ENCODE measurements at places on chromosomes 3 and 15. TPM values are rescaled to one million over a fixed set of nuclear protein-coding genes. Genes with fewer than 3 reads are reported as not detected.
A peak's percentile ranks its signal among the peaks of the same experiment; 100 is the strongest.

GRCh38 chr3:71006810-71007785 is 576.4 kb downstream of the FOXP1 start:
- no peaks in the 10 kb centered on the region for H3K36me3 ChIP-seq
- peaks cover 25% of the 10 kb centered on the region for H3K4me1 ChIP-seq
- H3K27me3 ChIP-seq: no peaks in the 10 kb centered on the region
- H3K27ac ChIP-seq: no peak overlapping the region
- no peak for DNase-seq

DNA sequence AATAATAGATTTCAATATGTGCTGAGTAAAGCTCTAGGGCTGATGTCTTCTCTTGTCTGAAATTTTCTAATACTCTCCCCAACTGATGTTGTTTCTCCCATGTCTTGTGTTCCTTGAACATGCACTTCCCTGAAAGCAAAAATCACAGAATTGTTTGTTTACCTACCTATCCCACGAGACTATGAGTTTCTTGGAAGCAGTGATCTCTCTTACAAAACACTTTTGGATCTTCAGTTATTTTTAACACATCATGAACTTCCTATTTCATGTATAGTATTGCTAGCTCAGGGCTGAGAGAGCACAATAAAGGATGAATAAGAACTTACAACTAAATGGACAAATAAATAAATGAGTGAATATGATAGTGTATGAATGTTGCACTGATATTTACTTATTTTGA is 365.0 kb downstream of the ROBO2 start:
- no peak overlapping the region for H3K27ac ChIP-seq
- no peak for DNase-seq
- no peaks in the 10 kb centered on the region for H3K4me1 ChIP-seq
- no peak overlapping the region for H3K4me3 ChIP-seq

GRCh38 chr3:31065765-31066164 is 171.3 kb upstream of the GADL1 start:
- no peaks in the 10 kb centered on the region for H3K4me1 ChIP-seq
- H3K4me3 ChIP-seq: no peak overlapping the region
- DNase-seq: no peak
- H3K27me3 ChIP-seq: no peaks in the 10 kb centered on the region
- H3K36me3 ChIP-seq: peaks cover under 1% of the 10 kb centered on the region
- no peak overlapping the region for H3K27ac ChIP-seq

- peak overlapping the region; percentile 67 for H3K27ac ChIP-seq
- H3K4me1 ChIP-seq: peaks cover 26% of the 10 kb centered on the region
- no peak overlapping the region for H3K4me3 ChIP-seq
- DNase-seq: no peak
- H3K27me3 ChIP-seq: peaks cover 2% of the 10 kb centered on the region
Observed at GRCh38 chr3:58188921-58189451, 21.8 kb downstream of the DNASE1L3 start.

- DNase-seq: no peak
- no peaks in the 10 kb centered on the region for H3K4me1 ChIP-seq
- H3K27me3 ChIP-seq: no peaks in the 10 kb centered on the region
Observed at GRCh38 chr15:39075311-39075710, 505.6 kb upstream of the THBS1 start.

DNA sequence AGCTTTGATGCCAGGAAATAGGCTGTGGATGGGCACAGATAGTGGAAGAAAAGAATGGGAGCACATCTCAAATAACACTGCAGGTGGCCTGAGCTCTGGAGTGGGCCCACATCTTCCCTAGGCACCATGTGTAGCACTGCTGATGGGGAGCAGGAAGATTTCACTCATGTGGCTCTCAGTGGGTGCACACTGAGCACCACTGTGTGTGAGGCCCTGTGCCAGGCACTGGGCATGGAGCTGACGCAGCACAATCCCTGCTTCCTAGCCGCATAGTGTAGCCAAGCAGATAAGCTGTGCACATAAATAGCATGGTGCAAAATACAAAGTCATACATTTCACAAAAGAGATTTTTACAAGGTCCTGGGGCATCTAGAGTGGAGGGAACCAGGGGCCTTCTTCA is 101.6 kb downstream of the MOBP start:
- no peak for DNase-seq
- H3K27ac ChIP-seq: no peak overlapping the region
- H3K36me3 ChIP-seq: no peaks in the 10 kb centered on the region
- peaks cover 4% of the 10 kb centered on the region for H3K27me3 ChIP-seq
- H3K4me1 ChIP-seq: no peaks in the 10 kb centered on the region
- H3K4me3 ChIP-seq: no peak overlapping the region

- peak overlapping the region; percentile 85 for H3K4me3 ChIP-seq
- peak overlapping the region; percentile 93 for H3K27ac ChIP-seq
- DNase-seq: peak; percentile 19
- H3K36me3 ChIP-seq: no peaks in the 10 kb centered on the region
- peaks cover 86% of the 10 kb centered on the region for H3K4me1 ChIP-seq
- H3K27me3 ChIP-seq: peaks cover 24% of the 10 kb centered on the region
Observed at GRCh38 chr15:96320703-96321638, 9.5 kb upstream of the NR2F2 start.

DNA sequence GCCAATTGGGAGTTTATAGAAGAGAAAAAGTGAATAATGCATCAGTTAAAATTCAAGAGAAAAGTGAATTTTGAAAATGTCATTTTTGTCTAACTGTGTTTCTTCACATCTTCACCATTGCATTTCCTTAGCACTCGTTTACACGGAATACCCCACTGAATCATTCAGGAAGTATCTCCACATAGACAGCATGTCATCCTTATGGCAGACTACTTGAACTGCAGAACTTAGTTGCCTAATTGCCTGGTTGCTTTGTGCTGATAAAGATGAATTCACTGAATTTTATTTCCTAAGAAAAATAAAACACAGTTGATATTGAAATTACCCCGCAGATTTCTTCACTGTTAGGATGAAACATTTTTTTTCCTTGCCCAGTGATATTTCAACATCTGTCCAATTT is 627.1 kb downstream of the ROBO1 start:
- H3K36me3 ChIP-seq: no peaks in the 10 kb centered on the region
- DNase-seq: no peak

DNA sequence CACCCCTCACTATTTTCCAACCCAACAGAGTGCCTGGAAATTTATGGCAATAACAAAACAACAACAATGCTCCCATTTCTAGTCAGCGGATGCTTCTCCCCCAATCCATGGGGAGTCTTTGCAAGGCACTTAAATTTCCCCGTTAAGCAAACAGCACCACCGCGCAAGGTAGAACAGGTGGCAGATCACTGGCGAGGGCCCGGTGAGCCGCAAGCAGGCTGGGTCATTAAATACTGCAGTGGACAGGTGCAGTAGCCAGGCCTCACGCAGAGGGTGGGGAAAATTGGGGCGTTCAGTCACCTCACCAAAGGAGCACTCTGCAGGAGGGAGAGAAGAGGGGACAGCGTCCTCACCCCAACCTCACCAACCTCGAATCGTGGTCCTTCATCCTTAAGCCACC is 147.5 kb downstream of the NTRK3 start:
- no peak for DNase-seq
- no peak overlapping the region for H3K27ac ChIP-seq
- peaks cover 20% of the 10 kb centered on the region for H3K27me3 ChIP-seq
- H3K4me3 ChIP-seq: no peak overlapping the region

- peaks cover 20% of the 10 kb centered on the region for H3K4me1 ChIP-seq
- H3K4me3 ChIP-seq: no peak overlapping the region
- DNase-seq: no peak
- no peaks in the 10 kb centered on the region for H3K27me3 ChIP-seq
- H3K27ac ChIP-seq: peak overlapping the region; percentile 32
Observed at GRCh38 chr3:15654891-15655290, 53.3 kb downstream of the BTD start.

GRCh38 chr15:97678656-97679055 is 281.8 kb upstream of the ARRDC4 start:
- no peak for DNase-seq
- H3K4me1 ChIP-seq: no peaks in the 10 kb centered on the region
- H3K4me3 ChIP-seq: no peak overlapping the region
- H3K27me3 ChIP-seq: no peaks in the 10 kb centered on the region
- no peaks in the 10 kb centered on the region for H3K36me3 ChIP-seq
- no peak overlapping the region for H3K27ac ChIP-seq

DNA sequence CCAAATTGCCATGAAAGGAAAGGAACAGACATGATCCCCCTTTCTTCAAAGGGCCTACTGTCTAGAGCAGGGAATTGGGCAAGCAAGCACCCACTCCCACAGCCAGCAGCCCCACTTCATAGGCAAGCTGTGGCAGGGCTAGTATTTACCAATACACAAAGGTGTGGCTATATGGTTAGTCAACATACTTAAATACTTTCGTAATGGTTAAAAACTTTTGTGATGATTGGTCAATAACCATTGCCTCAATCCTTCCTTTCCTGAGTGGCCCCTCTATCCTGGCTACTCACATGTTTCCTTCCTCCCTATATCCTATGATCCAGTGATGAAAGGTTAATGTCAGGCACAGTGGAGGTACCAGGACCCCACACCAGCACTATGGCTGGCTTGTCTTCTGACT is 30.1 kb upstream of the ARL8B start:
- H3K4me1 ChIP-seq: peaks cover 4% of the 10 kb centered on the region
- H3K27ac ChIP-seq: no peak overlapping the region
- no peak overlapping the region for H3K4me3 ChIP-seq
- H3K36me3 ChIP-seq: no peaks in the 10 kb centered on the region
- peaks cover 57% of the 10 kb centered on the region for H3K27me3 ChIP-seq

DNA sequence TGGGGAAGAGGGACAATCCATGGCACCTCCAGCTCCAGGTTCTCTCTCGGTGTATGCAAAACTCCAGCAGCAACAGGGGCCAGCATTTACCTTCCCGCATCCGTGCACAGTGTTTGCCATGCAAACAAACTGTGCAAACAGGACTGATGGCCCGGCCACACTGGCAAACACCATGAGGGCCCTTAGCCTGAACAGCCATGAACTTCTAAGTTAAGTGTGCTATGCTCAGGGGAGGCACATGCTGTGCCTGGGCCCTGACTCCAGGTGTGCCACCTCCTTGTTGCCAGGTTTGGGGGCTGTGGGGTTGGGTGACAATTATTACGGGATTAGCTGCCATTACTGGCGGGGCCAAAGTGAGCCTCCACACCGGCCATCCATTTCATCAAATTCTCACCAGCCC is 57.5 kb downstream of the CACNA2D2 start:
- no peak overlapping the region for H3K27ac ChIP-seq
- H3K27me3 ChIP-seq: no peaks in the 10 kb centered on the region
- H3K4me1 ChIP-seq: peaks cover 11% of the 10 kb centered on the region
- H3K4me3 ChIP-seq: no peak overlapping the region
- no peak for DNase-seq
- no peaks in the 10 kb centered on the region for H3K36me3 ChIP-seq

GRCh38 chr3:11576453-11576852 is 67.3 kb downstream of the VGLL4 start:
- peak overlapping the region; percentile 43 for H3K27ac ChIP-seq
- peaks cover 48% of the 10 kb centered on the region for H3K4me1 ChIP-seq
- DNase-seq: no peak
- H3K4me3 ChIP-seq: no peak overlapping the region

DNA sequence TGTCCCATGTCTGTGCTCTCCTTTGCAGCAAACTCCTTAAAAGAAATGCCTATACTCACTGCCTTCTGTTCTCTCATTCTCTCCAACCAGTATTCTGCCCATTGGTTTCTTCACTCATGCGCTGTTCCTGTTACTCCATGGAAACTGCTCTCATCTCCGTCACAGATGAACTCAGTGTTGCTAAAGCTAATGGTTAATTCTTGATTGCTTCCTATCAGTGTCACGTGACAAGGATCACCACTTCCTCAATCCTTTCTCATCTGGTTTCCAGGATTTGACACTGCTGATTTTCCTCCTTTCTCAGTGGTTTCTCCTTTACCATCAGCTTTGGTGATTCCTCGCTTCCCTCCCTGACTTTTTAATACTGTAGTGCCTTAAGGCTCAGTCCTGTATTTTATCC is 2.6 kb downstream of the DPH3 start:
- no peaks in the 10 kb centered on the region for H3K27me3 ChIP-seq
- H3K4me1 ChIP-seq: peaks cover 17% of the 10 kb centered on the region
- no peak for DNase-seq
- H3K27ac ChIP-seq: no peak overlapping the region
- H3K36me3 ChIP-seq: no peaks in the 10 kb centered on the region
- no peak overlapping the region for H3K4me3 ChIP-seq

DNA sequence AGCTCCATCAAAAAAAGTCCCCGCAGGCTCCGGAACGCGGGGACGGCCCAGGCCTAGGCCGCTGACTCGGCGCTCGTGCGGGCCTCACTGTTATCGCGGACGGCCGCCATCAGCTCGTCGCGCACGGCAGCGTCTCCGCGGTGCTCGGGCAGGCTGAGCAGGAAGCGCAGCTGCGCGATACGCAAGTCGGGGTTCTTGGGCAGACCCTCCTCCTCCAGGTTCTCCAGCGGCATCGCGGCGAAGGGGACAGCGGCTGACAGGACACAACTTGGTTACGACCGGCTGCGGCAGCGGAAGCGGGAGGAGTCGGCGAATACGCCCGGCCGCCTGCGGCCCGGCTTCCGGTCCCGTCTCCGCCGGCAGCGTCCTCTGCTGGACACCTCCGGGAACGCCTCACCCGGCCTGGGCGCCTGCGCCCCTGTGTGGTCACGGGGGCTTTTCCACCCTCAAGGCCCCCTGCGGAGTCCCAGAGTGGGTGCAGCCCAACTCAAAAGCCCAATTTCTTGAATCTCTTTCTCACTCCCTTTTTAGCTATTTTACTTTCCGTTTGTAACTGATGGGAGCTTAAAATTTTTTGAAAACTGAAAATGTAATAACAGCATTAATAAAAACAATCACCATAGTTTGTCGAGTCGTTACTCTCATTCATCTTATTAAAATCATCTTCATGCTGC is at the start of gene PSMD6:
PSMD6 (minus strand) TSS at position 308 of the 674 bp plus-strand sequence; CDS start at position 233, 75 bp downstream.
- peak within 1 kb of the TSS; percentile 91 for H3K27ac ChIP-seq
- H3K36me3 ChIP-seq: peaks cover 6% of the 10 kb centered on the region
- peaks cover 34% of the 10 kb centered on the region for H3K4me1 ChIP-seq
- peaks cover 2% of the 10 kb centered on the region for H3K27me3 ChIP-seq

DNA sequence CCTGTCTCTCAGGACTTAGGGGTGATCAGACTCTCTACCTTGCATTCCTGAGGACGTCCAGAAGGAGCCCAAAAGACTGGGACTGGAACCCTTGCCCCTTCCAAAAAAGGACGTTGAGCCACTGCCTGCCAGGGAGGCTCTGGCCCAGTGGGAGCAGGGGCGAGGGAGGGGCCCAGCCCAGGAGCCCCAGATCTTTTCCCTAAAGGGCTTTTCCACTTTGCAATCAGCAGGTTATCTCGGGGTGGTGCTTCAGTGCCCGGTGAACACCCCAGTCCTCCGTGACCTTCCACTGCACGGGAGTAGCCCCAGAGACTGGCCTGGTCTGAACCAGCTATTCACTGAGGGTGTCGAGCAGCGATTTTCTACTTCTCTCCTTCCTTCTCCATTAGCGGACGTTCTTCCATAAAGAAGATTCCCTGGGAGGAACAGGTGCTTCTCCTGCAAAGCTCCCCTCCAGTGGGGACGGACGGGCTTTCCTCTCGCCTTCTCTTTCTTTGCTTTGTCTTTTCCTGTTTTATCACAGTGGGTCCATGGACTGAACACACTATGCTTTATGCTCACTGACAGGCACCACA is 113.7 kb downstream of the CHSY1 start:
- no peak overlapping the region for H3K27ac ChIP-seq
- DNase-seq: no peak
- H3K27me3 ChIP-seq: no peaks in the 10 kb centered on the region
- no peak overlapping the region for H3K4me3 ChIP-seq

Gene SI
- total RNA-seq: not detected

Gene PLA2G4E
- total RNA-seq: not detected

Gene CRABP1
- total RNA-seq: 803 TPM

Gene TTC21A
- 8.2 TPM for total RNA-seq

Gene THUMPD3
- total RNA-seq: 61.0 TPM

Gene AADACL2
- total RNA-seq: not detected

Gene HLTF
- 47.4 TPM for total RNA-seq

Gene IGSF11
- total RNA-seq: 2.2 TPM

Gene BTLA
- not detected for total RNA-seq

Gene SNUPN
- 20.9 TPM for total RNA-seq

Gene REC114
- not detected for total RNA-seq

Gene HIGD2B
- total RNA-seq: not detected

Data from neural crest cell (in vitro differentiated cells).